Colonic mucosa (tissue), 4 donors: ENCODE measurements at places on chromosomes 1 and 21. TPM values are rescaled to one million over a fixed set of nuclear protein-coding genes. Genes with fewer than 3 reads are reported as not detected.
A peak's percentile ranks its signal among the peaks of the same experiment; 100 is the strongest.

GRCh38 chr1:212040629-212041412 lies 5.3 kb downstream of the DTL start:
- no peak for DNase-seq

- no peak for DNase-seq
Observed at GRCh38 chr21:44958471-44959191, 18.8 kb downstream of the SLX9 start.

- no peak for DNase-seq
Observed at GRCh38 chr1:157106813-157107189, 7.2 kb upstream of the ETV3L start.

DNA sequence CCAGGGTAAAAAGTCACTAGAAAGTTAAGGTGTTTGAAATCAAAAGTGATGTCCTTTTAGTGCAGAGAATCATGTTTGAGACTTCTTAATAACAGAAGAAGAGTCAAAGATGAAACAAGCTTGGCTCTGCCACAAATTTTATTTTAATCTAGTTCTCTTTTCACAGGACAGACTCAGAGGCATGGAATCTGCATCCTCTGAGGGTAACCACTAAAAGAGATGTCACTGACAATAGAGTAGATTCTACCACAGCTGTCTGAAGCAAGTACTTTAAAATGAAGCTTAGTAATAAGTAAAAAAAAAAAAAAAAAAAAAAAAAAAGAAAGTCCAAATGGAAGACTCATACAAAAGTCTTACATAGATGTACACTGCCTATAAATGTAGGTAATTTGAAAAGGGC lies 519.7 kb upstream of the PRMT6 start:
- no peak for DNase-seq

- no peak for DNase-seq
Observed at GRCh38 chr1:193031431-193031830, 27.7 kb downstream of the UCHL5 start.

- DNase-seq = no peak
Observed at GRCh38 chr1:40421431-40422384, 28.6 kb upstream of the ZFP69B start.

DNA sequence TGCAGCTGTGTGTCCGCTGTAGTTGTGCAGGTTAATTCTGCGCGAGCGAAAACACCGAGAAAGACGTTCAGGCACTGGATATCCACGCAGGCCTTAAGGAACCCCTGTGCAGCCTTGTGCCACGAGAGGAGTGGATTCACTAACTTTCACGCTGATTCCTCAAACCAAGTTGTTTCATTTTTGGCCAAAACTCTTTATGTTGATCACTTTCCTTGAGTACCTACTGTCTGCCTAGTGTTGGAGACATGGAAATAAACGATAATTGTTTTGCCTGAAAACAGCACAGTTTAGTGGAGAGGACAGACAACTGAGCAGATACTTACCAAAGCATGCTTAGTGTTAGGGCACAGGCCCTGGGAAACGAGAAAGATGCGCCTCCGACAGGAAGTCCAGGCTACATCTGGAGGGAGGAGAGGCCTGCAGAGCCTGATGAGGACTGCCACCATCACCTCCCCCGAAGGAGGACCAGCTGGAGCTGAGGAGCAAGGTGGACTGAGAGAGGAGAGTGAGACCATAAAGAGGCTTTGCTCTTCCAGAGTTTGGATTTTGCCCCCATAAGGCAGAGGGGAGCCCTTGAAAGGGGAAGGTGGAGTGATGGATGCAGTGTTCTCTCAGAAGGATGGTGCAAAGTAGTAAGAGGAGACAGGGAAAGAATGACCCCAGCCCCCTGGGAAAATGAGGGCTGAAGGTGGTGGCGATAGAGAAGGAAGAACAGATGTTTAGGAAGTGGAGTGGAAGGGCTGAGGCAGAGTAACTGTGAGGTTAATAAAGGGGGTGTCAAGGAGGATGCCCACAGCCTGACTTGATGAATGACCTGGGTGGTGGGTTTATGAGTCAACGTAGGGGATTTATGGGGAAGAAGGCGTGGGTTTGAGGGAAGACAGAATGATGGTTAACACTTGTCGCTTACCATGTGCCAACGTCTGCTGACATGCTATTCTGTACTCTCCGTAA lies 956 bp upstream of the SCAF4 start:
- peak; percentile 36 for DNase-seq

Gene FCER1G
- total RNA-seq = 16.0 TPM
